HEK293T (cell line): ENCODE measurements at places on chromosomes 1 and 21.

DNA sequence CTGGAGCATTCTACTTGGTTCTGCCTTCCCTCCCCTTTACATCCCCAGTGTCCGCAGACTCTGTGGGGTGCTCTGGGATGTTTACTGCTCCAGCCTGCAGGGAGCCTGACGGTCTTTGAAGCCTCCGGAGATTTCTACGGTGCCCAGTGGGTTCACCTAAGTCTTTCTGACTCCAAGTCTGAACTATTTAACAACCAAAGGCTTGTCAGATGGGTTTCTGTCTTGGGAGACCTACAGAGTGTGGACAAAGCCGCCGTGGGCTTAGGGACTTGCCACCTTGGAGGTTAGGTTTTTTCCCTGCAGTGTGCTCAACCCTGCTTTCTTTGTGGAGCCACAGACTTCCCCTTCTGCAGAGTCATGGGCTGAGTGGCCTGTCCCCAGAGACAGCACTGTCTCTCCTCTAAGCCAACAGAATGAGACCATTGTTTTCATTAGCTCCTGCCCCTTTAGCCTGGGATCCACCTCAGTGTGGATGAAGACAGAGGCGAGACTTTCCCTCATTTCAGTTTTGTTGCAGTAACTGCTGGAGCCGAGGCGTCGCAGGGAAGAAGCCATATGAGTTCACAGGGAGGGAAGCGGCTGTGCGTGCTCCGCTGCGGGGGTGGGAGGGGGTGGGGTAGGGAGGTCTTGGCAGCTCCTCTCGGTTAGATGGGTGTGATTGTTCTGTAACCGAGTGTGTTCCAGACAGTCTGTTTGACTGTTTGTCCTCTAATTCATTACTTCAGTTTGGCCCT lies 120.7 kb downstream of the CNIH3 start:
- no peak for DNase-seq

DNA sequence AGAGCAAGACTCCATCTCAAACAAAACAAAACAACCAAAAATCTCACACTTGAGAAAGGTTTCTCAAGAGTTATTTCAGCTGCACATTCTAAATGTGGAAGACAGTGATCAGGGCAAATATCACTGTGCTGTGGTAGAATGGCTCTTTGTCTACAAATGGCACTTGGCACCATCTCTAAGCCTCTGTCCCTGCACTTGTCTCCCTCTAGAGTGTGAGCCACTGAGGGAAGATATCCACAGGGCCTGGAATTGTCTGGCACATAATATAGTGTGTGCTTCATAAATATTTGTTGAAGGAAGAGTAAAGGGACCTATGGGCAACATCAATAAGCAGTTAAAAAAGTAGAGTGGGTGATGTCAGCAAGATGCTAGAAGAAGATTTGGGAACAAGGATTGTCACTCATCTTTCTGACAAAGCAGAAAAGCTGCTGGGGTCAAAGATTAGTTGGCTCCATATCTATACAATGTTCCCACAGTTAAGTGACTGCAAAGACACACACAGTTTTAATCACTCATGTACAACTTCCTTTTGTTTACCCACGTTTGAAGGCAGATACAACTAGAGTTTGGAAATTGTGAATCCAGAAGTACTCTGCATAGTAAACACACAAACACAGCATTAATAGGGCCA lies 19.1 kb downstream of the CD101 start:
- DNase-seq = no peak

GRCh38 chr21:28751176-28751575 lies 241.5 kb downstream of the LTN1 start:
- no peak for DNase-seq

DNA sequence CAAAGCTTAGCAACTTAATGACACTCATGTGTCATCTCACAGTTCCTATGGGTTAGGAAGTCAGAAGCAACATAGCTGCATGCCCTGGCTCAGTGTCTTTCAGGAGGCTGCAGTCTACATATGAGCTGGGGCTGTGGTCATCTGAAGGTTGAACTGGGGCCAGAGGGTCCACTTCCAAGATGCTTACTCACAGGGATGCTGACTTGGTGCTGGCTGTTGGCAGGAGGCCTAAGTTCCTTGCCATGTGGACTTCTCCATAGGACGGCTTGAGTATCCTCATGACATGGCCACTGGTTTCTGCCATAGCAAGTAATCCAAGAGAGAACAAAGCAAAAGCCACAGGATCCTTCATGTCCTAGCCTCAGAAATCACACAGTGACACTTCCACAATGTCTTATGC lies 12.1 kb upstream of the FAM43B start:
- DNase-seq = no peak

GRCh38 chr1:101929343-101929742 lies 67.4 kb downstream of the OLFM3 start:
- no peak for DNase-seq

DNA sequence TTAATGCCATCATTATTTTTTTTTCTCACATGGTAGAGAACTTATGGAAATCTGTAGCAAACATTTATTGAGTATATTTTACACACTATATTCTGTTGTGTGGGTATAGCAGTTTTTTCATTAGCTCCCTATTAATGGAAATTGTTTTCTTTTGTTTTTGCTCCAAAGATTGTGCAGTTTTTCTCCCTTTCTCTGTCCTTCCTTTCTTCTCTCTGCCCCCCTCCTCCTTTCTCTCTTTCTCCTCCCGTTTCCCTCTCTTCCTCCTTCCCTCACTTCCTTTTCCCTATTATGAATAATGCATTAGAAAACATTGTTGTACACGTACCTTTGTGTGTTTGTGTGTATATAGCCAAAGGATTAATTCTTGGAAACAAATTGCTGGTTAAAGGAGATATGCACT lies 20.6 kb downstream of the CDC73 start:
- DNase-seq = no peak

GRCh38 chr1:33876970-33877650 lies 13.2 kb downstream of the HMGB4 start:
- DNase-seq = no peak

DNA sequence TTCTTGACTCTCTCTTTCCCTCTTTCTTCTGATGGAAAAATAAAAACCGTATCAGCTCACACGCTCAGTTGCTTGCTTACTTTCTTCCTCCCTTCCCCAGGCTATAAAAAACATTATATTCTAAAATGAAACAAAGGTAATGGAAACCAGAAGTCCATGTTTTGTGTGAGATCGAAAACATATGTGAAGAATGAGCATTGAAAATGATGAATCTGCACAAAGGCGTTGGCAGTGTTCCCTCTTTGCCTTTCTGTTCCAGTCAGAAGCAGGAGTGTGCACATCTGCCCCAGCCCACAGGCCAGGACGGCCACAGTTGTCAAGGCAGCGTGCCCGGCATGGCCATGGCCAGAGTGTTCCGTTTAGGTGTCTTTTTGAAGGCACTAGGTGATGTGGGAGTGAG lies 185.3 kb upstream of the USP24 start:
- DNase-seq = no peak

DNA sequence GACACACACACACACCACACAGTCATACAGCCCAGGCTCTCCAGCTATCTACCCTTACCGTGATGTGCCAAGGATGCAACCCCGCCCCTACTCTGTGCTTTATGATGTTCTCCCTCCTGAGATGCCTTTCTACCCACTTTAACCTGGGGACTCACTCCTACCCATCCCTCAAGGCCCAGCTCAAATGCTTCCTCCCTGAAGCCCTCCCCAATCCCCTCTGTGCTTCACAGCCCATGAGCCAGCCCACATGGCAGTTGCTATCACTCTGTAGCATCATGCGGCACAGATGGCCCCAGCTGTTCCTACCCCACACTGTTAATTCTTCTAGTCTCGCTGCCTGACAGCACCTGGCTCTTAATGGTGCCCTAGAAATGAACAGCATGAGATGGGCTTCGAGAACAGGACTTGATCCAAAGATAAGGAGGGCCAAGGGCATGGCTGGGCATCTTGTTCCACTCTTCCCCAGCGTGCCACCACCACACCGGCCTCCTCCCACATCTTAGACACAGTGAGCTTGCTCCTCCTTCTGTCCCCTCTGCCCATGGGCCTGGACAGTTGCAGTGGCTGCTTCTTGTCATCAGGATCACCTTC lies 109.8 kb downstream of the GLIS1 start:
- no peak for DNase-seq

DNA sequence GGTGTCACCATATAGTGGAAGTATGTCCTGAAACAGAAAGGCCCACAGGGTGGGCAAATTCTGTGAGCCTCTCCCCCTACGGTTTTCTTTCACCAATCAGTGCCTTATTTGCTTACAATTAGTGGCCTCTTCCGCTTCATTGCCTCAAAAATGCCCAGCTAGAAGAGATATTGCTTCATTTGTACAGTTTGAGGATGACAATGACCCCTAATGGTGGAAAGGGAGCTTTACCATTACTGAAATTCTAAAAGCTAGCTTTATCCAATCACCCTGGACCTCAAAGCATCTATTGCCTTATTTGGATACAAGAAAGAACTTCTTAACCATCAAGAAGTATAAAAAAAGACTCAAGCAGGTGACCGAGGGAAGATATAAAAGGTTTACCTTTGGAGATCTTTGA lies 49.6 kb downstream of the LRRC71 start:
- no peak for DNase-seq

GRCh38 chr1:197307551-197307950 lies 39.5 kb downstream of the CRB1 start:
- DNase-seq = no peak

- peak; percentile 82 for DNase-seq
Observed at GRCh38 chr1:179586107-179586823, 5.4 kb upstream of the TDRD5 start.
